Central memory CD4-positive, alpha-beta T cell (primary cell): ENCODE measurements at places on chromosomes 2 and 18.

- no peak for DNase-seq
Observed at GRCh38 chr2:122163617-122164016, 408.2 kb downstream of the TSN start.

DNA sequence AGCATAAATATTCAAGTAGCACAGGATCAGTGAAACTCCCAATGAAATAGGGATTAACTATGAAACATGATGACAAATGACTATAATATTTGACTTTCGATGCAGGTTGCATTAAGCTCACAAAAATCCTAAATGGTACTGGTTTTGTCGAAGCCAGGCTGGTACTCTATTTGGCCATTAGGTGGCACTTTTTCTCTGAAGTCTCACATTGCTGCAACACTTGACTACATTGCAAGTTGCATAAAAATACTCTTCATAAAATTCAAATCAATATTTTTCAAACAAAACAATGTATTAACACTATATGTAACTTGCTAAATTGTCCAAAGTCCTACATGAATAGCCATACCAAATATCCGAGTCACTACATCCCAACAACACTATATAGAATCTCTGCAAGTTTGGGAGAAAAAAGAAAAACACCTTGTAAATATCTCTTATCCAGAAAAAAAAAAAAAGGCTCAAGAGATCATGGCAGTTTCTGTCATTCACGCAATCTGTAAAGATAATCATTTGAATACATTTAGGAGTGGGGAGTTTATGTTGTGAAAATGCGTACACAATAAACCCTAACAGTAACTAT, 9.5 kb downstream of the RTTN start:
- peak; percentile 9 for DNase-seq

DNA sequence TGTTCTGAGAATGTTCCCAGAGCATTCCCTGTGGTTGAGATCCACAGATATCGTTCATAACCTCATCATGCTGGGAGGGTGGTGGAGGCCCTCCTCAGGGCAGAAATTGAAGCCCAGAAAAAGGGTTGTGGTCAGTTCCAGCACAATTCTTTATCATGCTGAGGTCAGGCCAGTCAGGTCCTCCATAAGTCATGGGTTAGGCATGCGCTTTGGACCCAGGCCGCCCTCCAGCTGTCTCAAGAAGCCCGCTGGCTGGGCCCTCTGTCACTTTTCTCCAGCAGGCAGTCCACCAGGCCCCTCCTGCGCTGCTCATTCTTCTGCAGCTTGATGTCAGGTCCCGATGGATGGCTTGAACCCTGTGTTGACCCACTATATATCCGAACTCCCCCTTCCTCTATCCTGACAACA, 151.1 kb upstream of the NT5C1B start:
- no peak for DNase-seq

DNA sequence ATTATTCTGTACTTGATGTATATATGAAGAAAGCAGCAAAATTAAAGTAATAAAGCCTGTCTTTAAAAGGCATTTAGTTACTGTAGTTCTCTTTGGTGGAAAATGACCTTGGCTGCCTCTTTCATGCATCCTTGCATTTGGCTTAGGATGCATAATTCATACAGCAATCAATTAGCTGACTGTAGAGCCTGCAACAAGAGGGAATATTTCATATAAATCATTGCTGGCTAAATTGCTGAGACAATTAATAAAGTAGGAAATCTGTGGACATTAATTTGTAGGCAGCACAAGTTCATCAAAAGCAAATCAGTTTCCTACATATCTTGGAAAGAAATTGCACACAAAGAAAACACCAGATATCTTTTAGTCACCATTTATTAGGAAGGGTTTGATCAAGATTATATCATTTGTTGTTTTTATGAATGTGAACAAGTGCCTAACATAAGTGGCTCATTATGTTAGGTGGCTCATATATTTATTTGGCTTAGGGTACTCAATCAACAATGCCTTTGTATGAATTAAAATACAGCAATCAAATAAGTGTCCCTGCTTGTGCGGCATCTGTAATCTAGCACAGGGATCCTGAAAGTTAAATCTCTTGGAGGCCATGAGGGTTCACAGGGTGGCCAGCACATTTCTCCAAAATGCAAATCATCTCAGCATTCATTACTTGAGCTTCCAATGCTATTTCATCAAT, 220.4 kb upstream of the SPOPL start:
- no peak for DNase-seq

DNA sequence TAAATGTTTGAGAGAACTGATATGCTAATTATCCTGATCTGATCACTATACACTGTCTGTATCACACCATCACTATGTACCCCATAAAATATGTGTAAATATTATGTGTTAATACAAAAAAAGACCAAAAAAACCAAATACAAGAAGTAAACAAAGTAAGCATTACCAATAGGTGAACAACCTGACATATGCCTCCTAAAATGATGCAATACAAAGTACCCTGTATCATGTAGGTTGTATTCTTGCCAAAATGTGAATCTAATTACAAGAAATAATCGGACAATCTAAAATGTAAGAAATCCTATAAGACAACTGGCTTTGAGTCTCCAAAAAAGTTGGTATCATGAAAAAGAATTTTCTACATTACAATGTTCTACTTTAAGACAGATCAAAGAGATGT, 7.8 kb downstream of the POLR1A start:
- no peak for DNase-seq

DNA sequence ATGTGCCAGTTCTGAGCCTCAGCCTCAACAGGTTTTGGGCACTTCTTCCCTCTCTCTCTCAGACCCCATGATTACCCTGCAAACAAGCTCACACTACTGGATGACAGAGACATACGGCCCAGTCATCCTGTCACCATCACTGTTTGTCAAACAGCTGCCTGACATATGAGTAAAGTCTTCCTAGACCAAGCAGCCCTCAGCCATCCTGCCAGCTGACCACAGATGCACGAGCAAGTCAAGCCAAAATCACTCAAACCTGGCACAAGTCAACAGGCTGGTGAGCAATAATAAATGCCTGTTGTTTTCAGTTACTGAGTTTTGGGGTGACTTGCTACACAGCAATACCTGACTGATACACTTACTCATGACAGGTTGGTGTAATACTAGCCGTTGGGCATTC, 75.5 kb upstream of the KLF7 start:
- no peak for DNase-seq

GRCh38 chr2:127128445-127128904, 21.5 kb upstream of the BIN1 start:
- no peak for DNase-seq

- DNase-seq: peak; percentile 48
Observed at GRCh38 chr2:227460070-227460485, 11.9 kb upstream of the AGFG1 start.

GRCh38 chr2:192011196-192011595, 164.3 kb upstream of the CAVIN2 start:
- DNase-seq: no peak

- DNase-seq: no peak
Observed at GRCh38 chr18:6563896-6564295, 149.2 kb upstream of the L3MBTL4 start.

DNA sequence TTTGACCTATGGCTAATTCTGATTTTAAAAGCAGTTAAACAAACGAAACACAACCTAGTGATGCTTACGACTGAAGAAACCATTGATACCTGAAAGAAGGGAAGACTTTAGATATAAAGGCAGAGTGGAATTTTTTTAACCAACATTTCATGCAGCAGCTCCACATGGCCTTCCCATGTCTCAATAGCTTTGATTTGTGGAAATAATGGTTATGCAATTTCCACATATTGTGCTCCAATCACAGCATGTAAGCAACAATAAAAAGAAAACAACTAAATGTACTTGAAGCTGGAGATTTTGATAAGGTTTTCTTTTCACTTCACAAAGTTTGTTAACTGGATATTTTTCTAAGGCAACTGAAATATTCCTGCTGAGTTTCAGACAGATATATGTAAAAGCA, 82.0 kb upstream of the SLC39A10 start:
- DNase-seq: no peak

GRCh38 chr2:157769856-157770255, 106.3 kb downstream of the ACVR1 start:
- DNase-seq: no peak

DNA sequence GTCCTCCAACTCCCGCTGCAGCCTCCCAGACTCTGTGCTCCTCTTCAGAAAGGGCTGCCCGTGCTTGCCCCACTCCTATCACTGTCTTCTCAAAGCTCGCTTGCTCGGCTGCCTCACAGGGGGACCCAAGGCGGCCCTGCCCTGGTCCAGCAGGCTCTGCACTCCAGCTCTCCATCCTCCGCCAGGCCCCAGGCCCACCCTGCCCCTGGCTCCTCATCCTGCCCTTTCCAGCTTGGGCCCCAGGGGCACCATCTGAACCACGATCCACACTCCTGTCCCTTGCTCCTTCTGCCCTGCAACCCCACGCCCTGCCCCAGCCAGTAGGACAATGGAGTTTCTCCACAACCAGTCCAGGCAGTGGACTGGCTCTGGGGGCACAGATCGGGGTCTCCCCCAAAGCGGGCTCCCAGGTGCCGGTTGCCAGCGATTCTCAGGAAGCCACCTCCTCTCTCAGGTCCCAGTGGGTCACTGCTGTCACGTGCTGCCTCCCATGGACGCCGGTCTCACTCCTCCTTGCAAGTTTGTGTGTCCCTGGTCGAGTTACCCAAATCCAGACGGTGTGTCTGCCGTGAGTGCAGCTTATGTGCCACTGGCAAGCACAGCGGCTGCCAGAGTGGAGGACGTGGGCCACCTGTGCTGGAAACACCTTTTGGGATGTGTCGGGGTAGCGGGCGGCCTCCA, 238.5 kb downstream of the HDAC4 start:
- DNase-seq: no peak

DNA sequence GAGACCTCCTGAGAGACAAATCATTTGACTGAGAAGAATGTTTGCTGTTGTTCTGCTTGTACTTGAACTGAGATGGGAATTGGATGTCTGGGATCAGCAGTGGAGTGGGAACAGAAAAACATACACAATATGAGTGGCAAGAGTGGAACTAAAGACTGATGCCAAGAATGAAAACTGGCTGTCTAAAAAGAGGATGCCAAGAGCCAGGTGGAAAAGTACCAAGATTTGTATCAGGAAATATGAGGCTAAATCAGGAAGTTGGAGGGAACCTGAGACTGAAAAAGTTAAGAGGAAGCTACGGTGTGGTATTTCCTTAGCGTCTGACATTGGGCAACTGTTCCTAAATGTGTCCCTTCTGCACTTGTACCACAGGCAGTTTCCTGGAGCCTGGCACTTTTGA, 440.9 kb upstream of the CELF4 start:
- no peak for DNase-seq

- no peak for DNase-seq
Observed at GRCh38 chr2:213995400-213996105, 415.3 kb upstream of the VWC2L start.

- no peak for DNase-seq
Observed at GRCh38 chr2:9249020-9249800, 42.6 kb downstream of the ASAP2 start.

DNA sequence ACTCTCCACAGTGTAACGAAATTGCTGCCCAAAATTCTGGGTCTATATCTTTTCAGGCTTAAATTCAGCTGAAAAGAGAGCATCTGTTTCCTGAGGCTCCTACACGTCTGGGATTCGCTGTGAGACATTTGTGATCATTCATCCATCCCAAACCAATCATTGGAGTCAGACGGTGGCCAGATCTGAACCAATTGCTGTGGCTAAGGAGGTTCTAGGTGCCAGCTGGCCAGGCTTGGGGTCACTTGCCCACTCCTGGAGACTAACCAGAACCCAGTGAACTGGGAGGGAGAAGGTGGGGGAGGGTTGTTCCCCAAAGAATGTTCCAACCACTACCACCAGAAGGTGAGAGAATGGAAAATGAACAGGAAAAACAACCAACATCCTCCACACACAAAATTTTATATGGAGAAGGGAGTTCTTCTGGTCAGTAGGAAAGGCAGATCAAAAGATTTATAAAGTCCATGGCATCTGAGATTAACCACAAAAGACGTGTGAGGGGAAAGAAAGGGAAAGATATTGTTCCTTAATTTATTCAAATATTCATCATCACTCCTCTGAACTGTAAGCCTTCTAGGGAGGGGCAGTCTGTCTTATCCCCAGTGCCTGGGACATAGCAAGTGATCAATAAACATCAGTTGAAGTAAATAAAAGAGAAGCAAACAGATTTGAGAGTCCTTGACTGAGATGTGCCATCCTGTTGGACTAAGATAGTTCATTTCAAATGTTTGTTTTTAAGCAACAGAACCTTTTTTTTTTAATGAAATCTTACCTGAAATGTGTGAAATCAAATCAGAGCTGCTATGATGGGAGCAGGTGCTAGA, 3.0 kb upstream of the RTKN start:
- no peak for DNase-seq

DNA sequence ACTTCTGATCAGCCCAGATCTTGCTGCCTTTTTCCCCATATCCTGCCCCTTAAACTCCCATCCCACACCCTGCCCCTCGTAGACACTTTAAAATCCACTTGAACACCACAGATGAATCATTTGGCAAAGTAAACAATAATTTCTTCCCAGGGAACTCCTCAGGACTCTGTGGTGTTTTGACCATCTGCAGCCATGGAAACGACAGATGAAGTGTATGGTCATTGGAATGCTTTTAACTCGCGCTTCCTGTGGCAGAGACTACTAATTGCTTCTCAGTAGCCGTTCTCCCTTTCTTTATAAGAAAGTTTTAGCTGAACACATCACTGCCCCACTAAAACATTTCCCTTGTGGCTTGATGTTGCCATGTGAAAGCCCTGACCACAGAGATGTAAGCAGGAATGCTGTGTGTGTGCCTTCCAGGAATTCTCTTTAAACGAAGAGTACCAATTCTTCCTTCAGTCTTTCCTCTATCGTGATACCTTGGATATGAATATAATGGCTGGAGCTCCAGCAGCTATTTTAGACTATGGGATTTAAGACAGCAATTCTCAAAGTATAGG, 92.7 kb upstream of the PARD3B start:
- no peak for DNase-seq

DNA sequence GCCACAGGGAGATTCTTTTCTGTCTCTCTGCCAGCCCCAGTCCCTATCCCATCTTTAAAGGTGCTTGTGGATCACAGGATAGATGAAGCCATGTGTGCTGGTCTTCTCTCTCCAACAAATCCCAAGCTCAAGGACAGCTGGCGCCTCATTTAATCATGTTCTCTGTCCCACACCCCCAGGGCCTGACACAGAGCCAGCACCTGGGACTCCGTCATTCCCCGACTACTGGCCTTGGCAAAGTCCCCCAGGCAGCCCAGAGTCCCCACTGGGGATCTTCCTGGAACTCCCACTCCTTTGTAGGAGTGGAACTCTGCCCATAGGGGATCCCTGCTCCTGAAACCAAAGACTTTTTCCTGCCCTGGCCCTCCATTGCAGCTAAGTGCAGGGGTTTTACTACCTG, 60.8 kb downstream of the MTHFD2 start:
- DNase-seq: no peak

GRCh38 chr2:47617028-47617427, 165.9 kb upstream of the MSH6 start:
- DNase-seq: no peak
